ENCODE measurements at places on chromosomes 1 and 21.
A peak's percentile ranks its signal among the peaks of the same experiment; 100 is the strongest.

GRCh38 chr1:66282343-66282852, 251.6 kb upstream of the SGIP1 start:
- DNase-seq: no peak

GRCh38 chr1:30872033-30872947, 36.3 kb downstream of the SDC3 start:
- no peak for DNase-seq

DNA sequence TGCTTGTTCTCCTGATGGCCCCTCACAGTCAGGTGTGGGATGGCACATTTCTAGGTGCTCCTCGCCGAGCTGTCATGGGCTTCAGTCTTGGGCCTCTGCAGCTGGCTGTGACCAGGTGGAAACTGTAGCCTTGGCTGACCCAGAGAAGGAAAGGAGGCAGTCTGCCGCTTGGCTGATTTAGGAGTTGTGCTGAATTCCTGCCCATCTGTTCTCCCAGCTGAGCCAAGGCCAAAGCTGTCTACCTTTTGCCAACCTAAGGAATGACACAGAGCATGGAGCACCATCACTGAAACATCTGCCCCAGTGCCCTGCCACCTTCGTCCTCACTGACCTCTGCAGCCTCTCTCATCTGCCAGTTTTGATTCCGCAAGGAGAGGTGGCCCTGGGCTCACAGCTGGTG, 27.9 kb downstream of the UTP25 start:
- no peak for DNase-seq

- DNase-seq: no peak
Measured at GRCh38 chr1:87042111-87042811, 127.8 kb downstream of the HS2ST1 start.

DNA sequence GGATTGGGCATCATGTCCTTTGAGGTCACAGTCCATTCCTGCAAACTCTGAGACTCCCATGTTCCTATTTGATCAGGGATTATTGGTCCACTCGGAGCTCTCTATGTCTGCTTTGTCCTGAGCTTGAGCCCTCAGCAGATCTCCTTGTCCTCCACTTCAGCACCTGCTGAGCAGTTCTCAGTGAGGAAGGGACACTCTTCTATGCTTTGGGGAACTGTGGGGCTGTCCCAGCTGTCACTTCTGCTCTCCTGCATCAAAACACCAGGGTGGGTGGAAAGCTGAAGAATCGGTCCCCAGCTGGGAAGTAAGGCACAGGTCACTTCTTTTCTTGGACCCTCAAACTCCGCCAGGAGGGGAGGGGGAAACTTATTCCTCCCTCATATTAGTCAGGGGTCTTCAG, 99.5 kb downstream of the PCP4 start:
- no peak for DNase-seq

GRCh38 chr1:2962946-2963345, 58.3 kb upstream of the ACTRT2 start:
- DNase-seq: no peak

- DNase-seq: peak; percentile 23
Measured at GRCh38 chr21:46393451-46393940, 65.2 kb upstream of the DIP2A start.

DNA sequence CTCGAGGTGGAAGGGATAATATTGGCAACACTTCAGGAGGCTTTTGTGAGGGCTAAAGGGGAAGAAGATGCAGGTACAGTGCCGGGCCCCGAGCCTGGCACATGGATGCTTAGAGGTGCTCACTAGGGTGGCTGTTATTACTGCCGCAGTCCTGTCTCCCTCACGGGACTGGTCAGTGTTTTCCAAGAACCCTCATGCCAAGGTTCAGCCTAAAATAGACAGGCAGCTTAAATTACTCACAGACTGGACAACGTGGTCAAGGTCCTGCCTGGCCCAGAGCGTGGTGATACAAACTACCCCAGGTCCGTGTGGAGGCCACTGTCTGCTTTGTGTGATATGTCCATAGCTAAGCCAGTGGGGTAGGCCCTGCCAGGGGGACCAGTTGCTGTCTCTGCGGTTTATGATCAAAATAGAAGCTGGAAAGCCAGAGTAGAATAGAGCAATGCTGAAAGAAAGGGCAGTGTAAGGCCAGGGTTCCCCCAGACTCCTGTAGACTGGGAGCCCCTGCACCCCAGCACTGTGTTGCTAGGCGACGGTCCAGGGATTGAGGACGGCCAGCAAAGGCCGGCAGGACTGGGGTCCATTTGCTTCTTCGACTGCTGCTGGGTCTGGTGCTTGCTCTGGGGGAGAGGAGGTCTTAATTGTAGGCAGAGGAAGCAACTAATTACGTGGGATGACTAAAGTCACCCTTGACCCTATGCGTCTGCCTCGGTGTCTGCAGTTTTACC, 36.1 kb downstream of the ELAPOR1 start:
- no peak for DNase-seq

DNA sequence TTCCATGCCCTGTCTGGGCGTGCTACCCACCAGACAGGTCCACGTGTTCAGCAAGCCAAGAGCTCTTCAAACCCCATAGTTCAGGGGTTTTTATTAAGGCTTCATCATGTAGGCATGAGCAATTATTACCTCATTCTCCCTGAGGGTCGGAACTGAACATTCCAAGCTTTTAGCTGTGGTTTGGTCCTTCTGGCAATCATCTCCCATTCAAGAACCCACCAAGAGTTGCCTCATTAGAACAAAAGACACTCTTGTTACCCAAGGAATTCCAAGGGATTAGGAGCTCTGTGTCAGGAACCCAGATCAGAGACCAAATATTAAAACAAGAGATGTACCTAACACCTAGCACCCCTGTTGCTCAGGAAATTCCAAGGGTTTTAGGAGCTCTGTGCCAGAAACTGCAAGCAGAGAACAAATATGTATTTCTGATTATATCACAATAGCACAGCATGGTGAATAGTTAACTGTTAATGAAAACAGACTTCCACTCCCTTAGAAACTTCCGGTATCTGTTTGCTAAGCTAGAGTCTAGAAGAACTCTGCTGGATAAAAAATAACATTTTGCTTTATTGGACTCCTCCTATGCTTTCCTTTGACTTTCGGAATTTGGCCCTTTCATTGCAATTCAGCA, 201.2 kb upstream of the L1TD1 start:
- DNase-seq: no peak

GRCh38 chr1:147794570-147794969, 34.2 kb upstream of the GJA5 start:
- no peak for DNase-seq

DNA sequence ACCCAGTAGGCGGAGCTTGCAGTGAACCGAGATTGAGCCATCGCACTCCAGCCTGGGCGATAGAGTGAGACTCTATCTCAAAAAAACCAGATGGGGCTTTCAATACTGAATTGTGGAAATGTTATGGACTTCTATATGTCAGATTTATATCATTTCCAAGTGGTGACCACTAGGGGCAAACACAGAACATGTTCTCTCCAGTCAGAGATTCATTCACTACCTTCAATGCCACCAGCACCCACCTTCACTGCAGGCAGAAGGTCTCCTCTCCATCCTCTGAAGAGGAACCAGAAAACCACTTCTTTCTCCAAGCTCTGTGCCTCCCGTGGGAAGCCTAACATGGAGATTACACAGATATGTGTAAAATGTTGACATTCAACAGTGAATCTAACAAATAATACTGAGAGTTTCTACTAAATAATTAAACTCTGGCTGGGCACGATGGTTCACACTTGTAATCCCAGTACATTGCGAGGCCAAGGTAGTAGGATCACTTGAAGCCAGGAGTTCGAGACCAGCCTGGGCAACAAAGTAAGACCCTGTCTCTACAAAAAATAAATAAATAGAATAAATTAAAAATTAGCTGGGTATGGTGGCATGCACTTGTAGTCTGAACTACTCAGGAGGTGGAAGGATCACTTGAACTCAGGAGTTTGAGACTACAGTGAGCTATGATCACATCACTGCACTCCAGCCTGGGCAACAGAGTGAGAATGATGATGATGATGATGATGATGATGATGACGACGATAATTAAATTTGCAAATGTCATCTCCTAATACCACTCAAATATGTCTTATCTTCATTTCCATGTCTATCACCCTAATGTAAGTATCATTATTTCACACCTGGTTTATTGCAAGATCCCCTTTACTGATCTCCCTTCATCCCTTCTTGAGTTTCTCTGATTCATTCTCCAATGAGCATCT, 151.1 kb downstream of the ZNF281 start:
- DNase-seq: no peak

- DNase-seq: no peak
Measured at GRCh38 chr21:31161157-31161556, 122.9 kb upstream of the KRTAP19-8 start.

DNA sequence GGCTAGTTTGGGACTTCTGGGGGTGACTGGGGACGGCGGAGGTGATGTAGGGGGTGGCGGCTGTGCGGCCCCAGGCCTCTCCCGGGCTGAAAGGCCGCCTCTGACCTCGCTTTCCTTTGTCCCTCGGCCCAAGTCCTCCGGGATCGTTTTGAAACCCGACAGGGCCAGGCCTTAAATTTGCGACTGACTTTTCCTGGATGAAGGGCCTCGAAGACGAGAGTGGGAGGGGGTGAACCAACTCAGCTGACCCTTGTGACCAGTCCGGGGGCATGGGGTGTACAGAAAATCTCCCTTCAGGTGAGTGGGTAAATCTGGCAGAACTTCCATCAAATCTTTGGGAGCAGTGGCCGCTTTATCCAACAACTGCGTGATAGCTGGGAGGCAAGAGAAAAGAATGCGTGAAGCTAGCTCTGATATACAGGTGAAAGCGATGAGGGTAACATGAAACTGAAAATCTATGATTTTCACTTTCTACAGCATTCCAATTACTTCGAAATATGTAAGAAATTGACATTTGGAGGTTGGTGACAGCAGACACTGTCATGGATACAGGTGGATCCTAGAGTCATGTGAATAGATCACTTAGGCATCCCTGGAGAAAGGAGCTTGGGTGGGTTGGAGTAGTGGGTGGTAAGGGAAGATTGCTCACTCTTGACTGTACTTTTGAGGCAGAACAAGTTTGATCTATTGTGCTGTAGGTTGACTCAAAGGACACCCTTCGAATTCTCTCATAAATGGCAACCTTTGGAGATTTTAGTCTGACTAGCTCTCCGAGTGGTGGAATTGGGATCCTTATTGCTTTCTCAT, 885 bp downstream of the AHCYL1 start:
- no peak for DNase-seq

DNA sequence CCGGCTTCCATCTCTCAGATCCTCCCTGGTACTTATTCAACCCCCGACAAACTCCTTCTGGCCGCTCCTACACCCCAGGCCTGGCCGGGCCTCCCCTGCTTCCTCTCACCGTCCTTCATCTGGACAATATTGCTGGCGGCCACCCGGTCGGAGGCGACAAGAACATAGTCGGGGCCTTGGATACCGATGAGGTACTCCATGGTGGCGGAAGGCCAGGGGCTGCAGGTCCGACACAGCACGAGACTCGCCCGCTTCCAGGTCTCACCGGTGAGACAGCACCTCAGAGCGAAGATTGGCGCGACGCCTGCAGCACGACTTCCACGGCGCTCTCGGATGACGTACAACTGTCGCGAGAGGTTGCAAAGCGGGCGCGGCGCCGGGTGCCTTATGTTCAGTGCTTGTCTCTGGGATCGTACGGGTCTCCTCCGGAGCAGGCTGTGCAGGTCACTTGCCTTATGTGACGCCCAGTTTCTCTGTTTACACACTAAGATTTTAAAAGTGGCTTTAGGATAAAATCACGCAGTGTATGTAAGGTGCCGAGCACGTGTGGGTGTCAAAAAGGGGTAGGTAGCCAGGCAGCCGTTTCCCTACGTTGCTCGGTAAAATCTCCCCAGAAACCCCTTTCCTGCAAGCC, at the start of gene PSMB2:
TSS of gene PSMB2 (minus strand) at position 294 of the 634 bp plus-strand sequence. CDS start at position 200, 94 bp downstream.
- peak; percentile 91 for DNase-seq

DNA sequence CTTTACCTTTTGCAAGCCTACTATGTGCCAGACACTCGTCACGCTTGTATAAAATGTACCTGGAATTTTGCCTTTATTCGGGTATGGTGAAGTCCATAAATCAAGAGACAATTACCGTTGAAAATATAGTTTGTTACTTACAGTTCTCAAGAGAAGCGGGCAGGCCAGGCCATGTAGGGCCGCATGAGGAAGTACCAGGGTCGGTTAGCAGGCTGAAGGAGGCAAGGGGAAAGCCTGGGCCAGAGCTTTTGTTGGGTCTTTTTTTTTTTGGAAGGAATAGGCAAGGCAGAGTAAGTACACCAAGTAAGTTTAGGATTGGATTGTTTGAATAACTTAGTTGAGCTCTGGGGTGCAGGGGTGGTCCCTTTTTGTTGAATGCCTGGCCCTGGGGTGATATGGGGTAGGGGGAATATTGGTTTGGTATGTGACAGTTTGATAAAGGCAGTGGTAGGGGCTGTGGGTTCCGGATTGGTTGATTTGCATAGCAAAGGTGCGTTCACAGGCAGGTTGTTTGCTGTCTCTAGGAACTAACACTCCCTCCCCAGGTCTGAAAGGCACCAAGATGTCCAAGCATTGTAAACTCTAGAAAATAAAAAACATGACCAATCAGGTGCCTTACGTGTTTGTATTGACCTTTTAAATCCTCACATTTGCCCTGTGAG, 80.7 kb downstream of the KAZN start:
- no peak for DNase-seq

GRCh38 chr21:44376606-44377005, 23.2 kb downstream of the TRPM2 start:
- DNase-seq: no peak

GRCh38 chr1:20323613-20323920, 32.9 kb downstream of the VWA5B1 start:
- no peak for DNase-seq

DNA sequence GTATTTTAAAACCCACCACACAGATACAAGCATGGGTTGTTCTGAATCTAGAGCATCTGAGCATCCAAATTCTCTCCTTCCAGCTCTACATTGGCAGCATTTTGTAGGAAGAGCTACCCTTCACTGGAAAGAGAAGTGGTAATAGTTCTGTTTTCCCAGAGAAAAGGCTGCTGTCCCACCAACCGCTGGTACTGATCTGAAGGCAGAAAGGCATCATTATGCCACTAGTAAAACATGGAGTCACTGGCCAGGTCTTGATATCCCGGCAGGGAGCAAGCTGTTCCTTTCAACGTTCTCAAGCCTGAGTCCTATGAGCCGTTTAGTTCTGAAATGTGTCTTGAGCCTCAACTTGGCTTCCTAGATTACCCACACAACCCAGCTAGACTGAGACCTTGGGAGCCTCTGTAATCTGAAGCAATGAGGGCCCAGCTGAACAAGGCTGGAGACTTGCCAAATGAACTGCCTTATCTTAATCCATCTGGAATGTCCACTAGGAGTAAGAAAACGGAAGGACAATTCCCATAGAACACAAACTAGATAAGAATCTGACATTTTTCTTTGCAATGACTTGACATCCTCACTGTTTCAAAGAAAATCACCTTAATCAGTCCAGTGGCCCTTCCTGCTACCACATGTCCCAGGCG, 116.8 kb downstream of the KCNH1 start:
- no peak for DNase-seq

All from SHP77 treated with DMSO at 0.1 percent for 48 hours (cell line).